ENCODE measurements at places on chromosomes 11 and 22. TPM values are rescaled to one million over a fixed set of nuclear protein-coding genes. Genes with fewer than 3 reads are reported as not detected.

The OR2D2 gene
- total RNA-seq = not detected

DNA sequence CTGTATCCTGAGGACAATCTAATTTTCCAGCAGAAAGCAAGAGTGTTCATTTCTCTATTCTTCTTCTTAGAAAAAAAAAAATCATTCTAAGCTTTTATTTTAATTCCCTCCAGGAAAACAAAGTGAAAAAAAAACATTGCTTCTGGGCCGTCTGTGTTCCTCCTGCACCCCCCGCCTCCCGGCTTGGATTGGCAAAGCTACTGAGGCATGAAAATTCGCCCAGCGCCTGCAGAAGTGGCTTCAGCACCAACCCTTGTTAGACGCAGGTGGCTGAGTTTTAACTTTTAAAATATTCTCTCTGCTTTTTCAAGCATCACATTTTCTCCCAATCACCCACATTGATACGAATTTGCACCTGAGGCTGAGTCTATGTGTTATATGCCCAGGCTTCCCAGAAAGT lies 401.6 kb downstream of the BRD1 start:
- DNase-seq = no peak

GRCh38 chr22:42270510-42271190 lies at the start of gene TCF20:
Gene TCF20 (minus strand): TSS chr22:42270653. CDS start chr22:42215305, 55,348 bp downstream.
- DNase-seq = peak; percentile 77

- no peak for DNase-seq
Measured at GRCh38 chr22:22103078-22103875, 120.7 kb upstream of the TOP3B start.

DNA sequence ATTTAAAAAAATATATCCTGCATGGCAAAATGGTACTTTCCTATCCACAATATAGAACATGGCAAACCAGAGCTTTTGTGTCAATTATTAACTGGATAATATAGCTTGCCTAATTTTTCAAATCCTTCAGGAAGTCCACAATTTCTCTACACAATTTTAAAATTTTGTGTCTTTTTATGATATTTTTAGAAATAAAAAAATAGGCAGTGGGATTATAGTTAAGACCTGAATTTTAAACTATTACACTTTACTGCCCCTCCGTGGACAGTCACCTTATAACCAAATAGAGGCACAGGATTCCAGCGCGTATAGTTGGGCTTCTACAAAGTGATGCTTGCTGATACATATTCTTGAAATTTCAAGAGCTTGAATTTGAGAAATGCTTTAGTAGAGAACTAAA lies 2.1 kb upstream of the DMC1 start:
- DNase-seq = no peak

The CST6 gene
- total RNA-seq = not detected

The KIAA1671 gene
- total RNA-seq = 35.9 TPM

DNA sequence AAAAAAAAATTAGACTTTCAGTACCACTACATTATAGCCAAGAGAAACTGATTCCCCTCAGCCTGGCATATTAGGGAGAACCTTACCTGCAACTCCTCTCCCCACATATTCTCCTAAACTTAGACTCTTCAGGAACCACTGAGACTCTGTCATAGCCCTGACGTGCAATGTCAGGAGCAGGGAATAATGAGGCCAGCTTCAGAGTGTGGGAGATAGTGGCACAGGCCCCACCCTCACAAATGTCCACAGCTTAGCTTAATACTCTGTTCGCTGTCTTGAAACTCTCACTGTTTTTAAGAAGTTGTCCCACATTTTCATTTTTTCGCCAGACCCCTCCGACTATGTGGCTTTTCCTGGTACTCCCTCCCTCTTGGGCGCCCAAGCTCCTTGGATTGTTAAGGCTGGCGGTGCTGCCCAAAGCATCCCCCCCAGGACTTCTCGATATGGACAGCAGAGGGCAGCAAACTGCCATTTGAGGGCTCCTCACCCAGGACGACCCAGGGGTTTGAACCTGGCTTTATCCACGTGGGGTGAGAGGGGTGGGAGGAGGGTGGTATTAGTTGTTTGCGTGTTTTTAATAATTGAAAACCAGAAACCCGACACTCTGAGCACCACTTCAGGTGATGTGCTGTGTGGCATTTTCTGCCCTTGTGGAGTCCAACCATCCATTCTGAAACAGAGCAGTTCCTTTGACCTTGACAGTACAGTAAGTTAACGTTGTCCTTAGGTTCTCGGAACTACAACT lies 45.2 kb upstream of the RASSF10 start:
- DNase-seq = peak; percentile 66

The SOX10 gene
- 0.05 TPM for total RNA-seq

- peak; percentile 22 for DNase-seq
Measured at GRCh38 chr22:46843821-46844255, 81.4 kb downstream of the TBC1D22A start.

The OVCH2 gene
- total RNA-seq = not detected

DNA sequence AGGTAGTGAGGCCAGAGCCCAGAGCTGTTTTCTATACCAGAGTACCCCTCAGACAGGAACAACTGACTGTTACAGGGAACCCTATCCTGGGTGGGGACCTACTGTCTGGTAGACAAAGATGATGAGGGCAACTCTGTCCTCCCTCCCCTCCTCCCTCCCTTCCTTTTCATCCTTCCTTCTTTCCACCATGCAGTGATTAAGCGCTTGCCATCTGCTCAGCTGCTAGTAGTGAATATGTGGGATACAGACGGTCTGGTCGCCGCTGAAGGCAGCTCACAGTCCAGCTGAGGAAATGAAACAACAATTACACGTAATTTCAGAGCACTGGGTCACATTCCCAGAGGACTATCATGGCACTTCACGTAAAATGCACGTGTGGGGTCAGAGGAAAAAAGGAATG lies 597.1 kb downstream of the BUD13 start:
- peak; percentile 9 for DNase-seq

DNA sequence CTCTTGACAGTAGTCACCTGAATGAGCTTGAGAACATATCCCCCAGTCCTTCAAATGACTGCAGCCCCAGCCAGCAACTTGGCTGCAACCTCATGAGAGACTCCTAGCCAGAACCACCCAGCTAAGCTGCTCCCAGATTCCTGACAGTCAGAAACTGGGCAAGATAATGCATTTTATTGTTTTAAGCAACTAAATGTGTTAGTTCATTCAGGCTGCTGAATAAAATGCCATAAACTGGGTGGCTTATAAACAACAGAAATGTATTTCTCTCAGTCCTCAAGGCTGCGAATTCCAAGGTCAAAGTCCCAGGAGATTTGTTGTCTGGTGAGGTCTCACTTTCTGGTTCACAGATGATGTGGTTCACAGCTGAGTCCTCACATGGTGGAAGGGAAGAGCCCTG lies 5.8 kb upstream of the PAMR1 start:
- no peak for DNase-seq

DNA sequence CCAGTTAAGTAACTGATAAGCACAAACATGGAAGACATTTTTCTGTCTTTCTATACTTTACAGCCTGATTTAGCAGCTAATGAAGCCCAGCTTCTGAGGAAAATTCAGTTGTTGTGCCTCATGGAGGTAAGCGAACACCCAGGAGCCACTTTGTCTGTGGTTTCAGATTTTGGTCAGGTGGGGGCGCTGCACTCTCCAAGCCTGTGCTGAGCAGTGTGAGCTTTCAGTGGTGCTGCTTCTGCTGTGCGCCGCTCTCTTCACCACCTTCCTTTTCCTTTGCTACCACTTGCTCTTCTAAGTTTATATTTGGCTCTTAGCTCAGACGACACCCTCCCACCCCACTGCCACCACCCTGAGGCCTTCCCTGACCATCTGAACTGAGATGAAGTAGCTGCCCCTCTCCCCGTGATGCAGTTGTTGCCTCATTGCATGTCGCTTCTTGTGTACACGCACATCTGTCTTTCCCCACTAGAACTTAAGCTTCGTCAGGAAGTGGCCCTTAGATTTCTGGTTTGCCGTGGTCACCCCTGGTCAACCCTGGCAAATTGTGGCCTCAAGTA lies 14.0 kb downstream of the PSMD13 start:
- no peak for DNase-seq

The KDELR3 gene
- 12.8 TPM for total RNA-seq

DNA sequence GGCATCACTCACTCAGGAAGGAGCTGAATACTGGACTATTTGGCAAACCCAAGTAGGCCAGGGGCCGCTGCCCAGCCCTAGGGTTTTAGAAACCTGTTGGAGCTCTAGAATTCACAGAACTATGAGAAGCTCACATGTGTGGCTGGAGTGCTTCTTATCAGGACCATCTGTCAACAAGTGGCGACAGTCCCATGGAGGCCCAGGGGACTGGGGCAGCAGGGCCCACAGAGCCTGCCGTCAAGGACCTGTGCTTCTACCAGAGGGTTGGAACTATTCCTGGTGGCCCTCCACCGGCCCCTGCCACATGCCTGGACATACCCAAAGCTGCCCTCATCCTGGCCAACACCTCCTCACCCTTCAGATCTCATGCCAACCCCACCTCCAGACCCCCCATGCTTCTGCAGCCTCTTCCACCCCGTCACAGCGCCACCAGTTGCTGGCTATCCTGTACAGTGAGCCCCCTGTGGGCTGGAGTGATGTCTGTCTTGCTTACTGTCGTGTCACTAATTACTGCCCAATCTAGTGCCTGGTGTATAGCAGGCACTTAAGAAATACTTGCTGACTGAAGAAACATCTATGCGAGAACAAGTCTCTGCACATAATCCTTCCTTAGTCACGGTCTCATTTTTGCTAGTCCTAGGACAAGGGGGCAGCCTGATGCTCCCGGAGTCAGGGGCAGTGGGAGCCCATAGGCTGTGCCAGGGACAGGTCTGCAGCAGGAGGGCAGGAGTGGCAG lies 27.2 kb upstream of the RASL10A start:
- no peak for DNase-seq

The CHRM4 gene
- 0.09 TPM for total RNA-seq

- DNase-seq = no peak
Measured at GRCh38 chr11:92226331-92227229, 2.0 kb downstream of the FAT3 start.

The CRYBA4 gene
- not detected for total RNA-seq

The POU2AF2 gene
- not detected for total RNA-seq

The FBLN1 gene
- 4.3 TPM for total RNA-seq

GRCh38 chr11:112179601-112180000 lies 4.3 kb downstream of the BCO2 start:
- DNase-seq = no peak

Measured in liver (tissue), 10 donors.